ENCODE measurements at places on chromosomes 3 and 15.

GRCh38 chr3:68363796-68364195 is 568.6 kb downstream of the TAFA4 start:
- DNase-seq = no peak

DNA sequence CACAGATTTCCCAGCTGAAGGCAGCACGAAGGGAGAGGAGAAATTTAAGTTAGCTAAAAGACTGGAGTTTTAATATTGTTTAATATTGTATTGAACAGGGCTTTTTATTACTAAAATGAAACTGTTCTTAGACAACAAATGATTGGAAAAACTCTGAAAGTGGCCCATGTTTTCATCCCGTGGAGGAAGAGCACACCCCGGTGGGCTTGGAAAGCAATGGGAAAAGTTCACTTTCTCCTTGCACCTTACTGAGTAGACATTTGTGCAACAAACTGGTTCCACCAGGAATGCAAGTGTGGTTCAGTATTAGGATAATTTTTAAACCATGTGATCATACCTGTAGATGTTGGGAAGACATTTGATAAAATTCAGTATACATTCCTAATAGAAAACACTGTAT is 8.2 kb upstream of the ESYT3 start:
- DNase-seq = no peak

DNA sequence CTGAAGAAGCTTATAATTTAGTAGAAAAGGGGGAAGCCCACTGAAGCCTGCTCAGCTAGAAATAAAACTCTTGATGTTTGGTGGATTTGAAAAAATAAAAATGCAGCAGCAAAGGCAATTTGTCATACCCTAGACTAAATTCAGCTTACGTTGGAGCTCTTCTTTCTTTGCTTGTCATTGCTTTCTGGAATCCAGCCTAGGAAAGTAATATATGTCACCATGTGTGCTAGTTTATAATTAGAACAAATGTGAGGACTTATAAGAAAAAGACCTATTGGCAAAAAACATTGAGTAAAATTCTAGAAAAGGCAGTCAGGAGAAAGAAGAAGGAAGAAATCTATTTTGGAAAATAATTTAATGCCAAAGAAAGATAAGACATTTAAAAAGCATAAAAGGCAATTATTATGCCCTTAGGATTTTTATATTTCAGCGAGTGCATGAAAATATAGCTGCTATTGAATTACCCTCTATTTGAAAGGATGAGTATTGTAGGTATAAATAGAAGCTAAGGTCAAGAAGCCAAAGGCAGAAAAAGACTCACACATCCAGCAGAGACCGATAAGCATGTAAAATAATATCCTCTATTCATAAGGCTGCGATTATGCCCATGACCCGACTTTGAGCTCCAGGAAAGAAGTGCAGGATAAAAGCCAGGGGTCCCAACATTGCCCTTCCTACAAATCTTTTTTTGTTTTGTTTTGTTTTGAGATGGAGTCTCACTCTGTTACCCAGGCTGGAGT is 10.6 kb upstream of the BTBD1 start:
- DNase-seq = no peak

- no peak for DNase-seq
Observed at GRCh38 chr3:31077021-31077601, 182.7 kb upstream of the GADL1 start.

GRCh38 chr15:78054518-78054917 is 23.0 kb downstream of the TBC1D2B start:
- no peak for DNase-seq

DNA sequence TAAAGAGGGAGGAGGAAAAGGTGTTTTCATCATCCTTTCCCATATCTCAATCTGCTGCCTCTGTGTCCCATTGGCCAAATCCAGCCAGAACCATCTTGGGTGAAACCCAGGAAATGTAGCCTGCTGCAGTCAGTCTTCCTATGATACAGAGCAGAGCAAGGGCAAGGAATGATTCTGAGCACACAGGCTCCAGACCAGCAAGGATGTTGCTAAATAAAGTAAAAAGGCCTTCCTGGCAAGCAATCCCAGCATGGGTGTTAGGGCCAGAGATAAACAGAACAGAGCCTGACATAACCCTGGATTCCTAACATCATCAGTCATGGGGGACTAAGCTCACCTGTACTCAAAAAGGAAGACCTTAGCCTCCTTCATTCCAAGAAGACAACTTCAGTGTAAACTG is 90.7 kb upstream of the AGTR1 start:
- no peak for DNase-seq

DNA sequence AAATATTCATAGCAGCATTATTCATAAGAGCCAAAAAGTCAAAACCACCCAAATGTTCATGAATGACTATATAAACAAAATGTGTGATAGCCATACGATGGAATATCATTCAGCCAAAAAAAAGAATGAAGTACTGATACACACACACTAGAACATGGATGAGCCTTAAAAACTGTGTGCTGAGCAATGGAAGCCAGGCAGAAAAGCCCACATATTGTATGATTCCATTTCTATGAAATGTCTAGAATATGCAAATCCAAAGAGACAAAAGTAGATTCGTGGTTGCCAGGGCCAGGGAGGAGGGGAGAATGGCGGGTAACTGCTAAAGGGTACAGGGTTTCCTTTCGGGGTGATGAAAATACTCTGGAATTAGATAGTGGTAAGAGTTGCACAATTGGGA is 37.2 kb upstream of the LINGO1 start:
- no peak for DNase-seq

GRCh38 chr3:14312375-14312774 is 90.0 kb upstream of the SLC6A6 start:
- no peak for DNase-seq

DNA sequence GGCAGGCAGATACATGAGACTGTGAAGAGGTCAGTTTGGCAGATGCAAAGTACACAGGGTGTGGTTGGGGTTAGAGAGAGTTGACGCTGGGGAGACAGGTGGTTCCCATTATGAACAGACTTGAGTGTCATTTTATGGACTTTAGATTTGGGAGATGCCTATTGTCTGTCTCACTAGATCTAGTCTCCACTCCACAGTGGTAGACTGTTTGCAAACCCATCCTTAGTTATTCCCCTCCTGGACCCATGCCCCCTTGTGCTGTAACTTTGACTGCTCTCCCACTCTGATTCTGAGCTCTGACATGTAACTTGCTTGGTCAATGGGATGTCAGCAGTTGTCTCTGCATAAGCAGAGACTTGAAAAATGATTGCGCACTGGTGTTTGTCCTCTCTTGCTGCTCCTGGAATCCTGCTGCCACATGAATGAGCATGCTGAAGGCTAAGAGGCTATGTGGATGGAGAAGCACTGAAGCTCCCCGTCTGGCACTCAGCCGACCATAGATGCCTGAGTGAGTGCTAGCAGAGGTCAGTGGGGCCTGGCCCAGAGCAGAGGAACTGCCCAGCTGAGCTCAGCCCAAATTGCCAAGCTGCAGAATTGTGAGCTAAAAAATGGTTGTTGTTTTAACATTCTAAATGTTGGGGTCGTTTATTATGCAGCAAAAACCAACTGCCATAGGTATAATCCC is 88.2 kb downstream of the FAM43A start:
- DNase-seq = no peak

DNA sequence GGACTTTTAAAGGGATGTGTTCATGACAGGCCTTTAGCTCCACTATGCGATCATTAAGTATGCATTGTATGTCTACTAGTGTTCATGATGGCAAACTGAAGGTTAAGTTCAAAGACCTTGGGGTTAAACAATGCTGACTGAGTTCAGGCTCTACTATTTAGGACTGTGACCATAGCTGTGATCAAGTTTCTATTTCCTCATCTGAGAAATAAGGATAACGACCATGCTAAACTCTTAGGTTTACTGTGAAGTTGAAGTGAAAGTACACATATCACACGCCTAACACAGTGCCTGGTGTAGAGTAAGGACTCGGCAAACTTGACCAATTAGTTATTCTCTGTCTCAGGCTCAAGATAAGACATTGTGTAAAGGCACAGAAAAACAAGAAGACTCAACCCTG is 243.2 kb downstream of the MBNL1 start:
- DNase-seq = no peak

DNA sequence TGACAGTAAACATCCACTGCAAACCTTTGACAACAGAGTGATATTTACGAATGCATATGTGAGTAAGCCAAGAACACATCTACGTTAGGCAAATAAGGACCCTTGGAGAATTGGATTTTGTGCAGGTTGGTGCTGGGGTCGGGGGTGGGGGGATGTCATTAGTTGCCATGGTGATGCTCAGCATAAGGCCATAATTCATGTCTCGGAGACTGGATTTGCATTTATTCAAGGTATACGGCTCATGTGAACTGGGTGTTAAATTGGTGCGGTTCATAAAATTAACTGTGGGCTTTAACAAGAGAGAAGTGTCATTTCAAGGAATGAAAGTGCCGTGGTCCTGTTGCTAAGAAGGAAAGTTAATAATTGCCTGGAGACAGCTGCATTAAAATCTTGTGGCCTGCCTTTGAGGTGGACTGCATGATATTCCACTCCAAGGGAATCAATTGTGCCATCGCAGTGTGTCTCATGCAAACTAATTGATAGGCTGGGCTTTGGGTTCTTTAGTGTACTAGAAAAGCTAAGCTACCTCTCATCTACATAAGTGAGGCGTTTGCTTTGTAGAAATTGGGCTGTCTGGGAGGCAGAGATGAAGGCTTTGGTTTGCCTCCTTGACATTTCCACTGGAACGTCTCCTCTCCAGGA is 228.9 kb upstream of the FEZF2 start:
- DNase-seq = no peak

Measured in NCI-H1048 (cell line).